ENCODE measurements at places on chromosomes 7 and 10.

- DNase-seq, result no peak
These were observed 206.6 kb upstream of the BMPER start for GRCh38 chr7:33698692-33699128.

DNA sequence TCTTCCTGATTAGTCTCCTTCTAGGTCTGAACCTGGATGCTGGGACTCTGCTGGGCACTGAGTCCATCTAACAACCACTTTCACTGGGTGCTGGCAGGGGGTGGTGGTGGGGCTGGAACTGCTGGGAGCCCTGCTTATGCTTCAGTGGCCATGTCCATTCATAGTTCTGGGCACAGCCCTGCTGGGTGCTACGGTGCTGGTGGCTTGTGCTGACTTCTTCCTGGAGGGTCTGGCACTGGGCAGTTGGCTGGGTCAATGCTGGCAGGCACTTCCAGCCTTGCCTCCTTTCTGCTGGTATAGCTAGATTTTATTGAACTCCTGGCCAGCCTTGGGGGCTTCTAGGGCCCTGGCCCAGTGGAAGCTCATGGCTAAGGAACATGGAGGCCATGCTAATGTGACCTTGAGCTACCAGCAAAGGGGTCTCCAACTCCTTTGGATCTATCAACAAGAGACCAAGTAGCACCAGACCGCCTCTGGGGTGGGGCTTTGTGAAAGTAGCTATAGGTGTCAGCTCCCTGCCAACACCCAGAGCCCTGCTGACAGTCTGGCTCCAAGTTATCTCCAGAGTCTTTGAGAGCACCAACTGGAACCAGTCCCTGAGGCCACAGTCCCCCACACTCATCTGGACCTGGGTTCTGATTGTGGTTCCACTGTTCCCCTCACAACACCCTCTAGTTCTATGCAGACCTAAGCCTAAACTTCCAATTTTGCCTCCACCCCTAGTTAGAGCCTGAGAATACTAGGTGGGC is 99.6 kb downstream of the MAGI2 start:
- DNase-seq, result peak; percentile 52

DNA sequence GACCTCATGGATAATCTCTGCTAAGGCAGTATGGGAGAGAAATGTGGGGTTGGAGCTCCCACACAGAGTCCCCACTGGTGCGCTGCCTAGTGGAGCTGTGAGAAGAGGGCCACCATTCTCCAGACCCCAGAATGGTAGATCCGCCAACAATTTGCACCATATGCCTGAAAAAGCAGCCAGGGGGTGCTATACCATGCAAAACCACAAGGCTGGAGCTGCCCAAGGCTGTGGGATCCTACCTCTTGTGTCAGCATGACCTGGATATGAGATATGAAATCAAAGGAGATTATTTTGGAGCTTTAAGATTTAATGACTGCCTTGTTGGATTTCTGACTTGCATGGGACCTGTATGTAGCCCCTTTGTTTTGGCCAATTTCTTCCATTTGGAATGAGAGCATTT is 27.0 kb upstream of the SAMD9L start:
- no peak for DNase-seq

- DNase-seq, result no peak
These were observed 21.6 kb upstream of the GIMAP2 start for GRCh38 chr7:150663802-150664494.

- DNase-seq, result no peak
These were observed 126.9 kb upstream of the TBX20 start for GRCh38 chr7:35380739-35381224.

- DNase-seq, result peak; percentile 47
These were observed 20.4 kb downstream of the TEX36 start for GRCh38 chr10:125662584-125662983.

DNA sequence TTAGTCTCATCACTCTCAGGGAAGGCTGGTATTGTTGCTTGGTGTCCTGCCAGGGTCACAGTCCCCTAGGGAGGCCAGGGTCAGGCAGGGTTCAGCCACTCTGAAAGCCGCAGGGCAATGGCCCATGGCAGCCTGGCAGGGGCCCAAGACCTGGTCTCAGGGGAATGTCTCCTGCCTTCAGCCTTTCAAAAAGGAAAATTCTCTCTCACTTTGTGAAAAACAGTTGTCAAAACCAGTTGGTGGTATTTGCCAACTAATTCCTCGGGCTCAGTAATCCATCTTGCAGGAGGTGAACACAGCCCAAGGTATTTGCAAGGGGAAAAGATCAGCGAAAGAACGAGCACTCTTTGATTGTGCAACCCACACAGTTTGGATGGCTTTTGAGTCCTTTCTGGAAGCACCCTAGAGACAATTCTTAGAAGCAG is 101.5 kb downstream of the JCAD start:
- no peak for DNase-seq

All from osteoblast (primary cell).